ENCODE measurements at places on chromosomes 7 and 10.

- no peak for DNase-seq
Observed at GRCh38 chr10:98848361-98848760, 387.3 kb downstream of the HPSE2 start.

DNA sequence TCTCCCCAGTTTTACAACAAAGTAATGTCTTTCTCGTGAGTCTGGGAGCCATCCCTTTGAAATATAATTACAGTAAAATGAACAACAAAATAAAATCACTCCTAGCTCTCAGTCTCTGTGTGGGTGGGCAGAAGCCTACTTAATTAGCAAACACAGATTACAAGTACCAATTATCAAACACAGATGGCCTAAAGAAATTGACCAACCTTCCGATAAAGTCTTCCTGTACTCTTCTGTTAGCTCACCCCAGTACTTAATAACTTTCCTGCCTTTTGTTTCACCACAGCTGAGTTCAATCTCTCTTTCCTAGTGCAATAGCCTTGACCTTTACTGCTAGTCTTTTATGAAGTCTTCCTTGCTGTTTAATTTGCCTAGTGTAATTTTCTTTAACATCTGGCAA is 719.2 kb upstream of the MBL2 start:
- DNase-seq = no peak

DNA sequence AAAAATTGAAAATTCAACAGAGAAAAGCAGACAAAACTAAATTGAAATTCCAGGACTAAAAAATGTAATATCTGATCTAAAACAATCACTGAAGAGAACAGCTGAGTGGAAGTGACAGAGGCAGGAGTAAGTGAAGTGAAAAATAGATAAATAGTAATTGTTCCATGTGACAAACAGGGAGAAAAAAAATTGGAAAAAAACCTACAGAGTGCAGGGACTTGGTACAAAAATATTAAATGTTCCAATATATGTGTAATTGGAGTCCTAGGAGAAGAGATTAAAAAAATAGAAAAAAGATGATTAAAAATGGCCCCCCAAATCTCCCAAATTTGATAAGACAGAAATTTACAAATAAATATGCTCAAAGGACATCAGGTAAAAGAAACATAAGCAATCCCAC is 63.4 kb upstream of the NAMPT start:
- no peak for DNase-seq

GRCh38 chr10:21720090-21720489 is 186.1 kb downstream of the MLLT10 start:
- DNase-seq = no peak

- no peak for DNase-seq
Observed at GRCh38 chr10:108303149-108303548, 1138.6 kb upstream of the SORCS1 start.

DNA sequence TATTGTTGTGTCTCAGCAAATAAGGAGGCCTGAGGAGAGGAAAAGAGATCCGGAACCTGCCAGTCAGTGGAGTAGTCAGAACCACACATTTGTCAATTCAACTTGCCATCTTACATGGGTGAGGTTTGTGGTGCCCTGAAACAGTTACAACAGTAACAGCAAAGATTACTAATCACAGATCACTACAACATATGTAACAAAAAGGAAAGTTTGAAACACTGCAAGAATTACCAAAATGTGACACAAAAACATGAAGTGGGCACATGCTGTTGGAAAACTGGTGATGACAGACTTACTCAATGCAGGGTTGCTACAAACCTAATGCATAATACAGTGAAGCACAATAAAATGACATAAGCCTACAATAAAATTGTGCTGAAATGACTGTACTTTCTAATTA is 89.4 kb downstream of the LRRN3 start:
- DNase-seq = peak; percentile 4

- DNase-seq = no peak
Observed at GRCh38 chr10:59997827-59998525, 91.6 kb upstream of the CCDC6 start.

DNA sequence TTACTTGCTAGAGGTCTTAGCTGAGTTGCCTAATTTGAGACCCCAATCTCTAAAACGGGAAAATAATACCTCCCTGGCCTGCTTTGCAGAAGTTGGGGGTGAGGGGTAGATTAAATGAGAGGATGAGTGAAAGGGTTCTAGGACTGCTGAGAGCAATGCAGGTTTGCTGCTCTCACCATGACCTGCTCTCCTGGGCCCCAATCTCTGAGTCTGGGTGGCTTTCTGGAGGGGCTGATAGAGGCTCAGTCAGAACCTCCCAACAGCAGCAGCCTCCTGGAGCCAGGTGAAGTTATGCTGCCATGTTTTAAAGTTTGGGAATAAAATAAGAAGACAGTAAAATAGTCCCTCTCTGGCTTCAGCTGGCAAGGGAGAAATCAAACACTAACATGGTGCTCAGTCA is 7.3 kb downstream of the UROS start:
- DNase-seq = no peak

- DNase-seq = no peak
Observed at GRCh38 chr10:117647306-117647705, 104.8 kb downstream of the EMX2 start.

- DNase-seq = peak; percentile 93
Observed at GRCh38 chr7:140062528-140063299, at the start of gene PARP12. Gene PARP12 (minus strand): TSS chr7:140062951. CDS start chr7:140062847, 104 bp downstream.

DNA sequence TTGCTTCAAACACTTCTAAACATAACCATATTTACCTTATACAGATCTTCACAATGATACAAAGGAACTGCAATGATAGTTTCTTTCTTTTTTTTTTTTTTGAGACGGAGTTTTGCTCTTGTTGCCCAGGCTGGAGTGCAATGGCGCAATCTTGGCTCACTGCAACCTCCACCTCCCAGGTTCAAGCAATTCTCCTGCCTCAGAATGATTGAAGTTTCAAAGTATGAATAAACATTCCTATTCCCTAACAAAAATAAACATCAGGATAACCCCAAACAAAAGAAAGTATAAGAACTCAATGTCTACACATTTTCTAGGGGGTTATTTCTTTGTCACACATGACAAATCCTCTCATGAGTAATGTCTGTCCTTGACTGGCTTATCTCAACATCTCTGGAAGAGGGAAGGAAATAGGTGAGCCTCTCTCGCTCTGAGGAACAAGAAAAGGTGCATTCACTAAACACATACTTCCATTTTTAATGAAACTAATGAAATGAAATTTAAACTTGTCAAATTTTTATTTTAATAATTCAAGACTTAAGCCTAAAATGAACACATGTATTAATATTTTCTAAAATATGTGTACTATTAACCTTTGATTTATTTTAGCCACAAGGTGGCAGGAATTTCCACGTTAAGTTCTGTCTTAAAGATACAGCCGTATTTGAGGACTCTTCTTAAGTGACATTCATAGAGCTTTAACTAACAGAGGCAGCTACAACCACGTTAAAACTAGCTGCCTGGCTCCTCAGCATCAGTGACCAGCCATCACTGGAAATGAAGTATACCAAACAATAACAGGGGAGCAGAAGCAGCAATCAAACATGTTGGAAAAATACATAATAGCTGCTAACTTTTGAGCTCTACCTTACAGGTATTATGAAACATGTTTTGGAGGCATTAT is 58.3 kb downstream of the MALSU1 start:
- DNase-seq = peak; percentile 31

GRCh38 chr7:5477126-5477525 is 53.5 kb upstream of the TNRC18 start:
- DNase-seq = no peak

GRCh38 chr7:149846436-149847046 is 8.4 kb downstream of the ZNF862 start:
- no peak for DNase-seq

DNA sequence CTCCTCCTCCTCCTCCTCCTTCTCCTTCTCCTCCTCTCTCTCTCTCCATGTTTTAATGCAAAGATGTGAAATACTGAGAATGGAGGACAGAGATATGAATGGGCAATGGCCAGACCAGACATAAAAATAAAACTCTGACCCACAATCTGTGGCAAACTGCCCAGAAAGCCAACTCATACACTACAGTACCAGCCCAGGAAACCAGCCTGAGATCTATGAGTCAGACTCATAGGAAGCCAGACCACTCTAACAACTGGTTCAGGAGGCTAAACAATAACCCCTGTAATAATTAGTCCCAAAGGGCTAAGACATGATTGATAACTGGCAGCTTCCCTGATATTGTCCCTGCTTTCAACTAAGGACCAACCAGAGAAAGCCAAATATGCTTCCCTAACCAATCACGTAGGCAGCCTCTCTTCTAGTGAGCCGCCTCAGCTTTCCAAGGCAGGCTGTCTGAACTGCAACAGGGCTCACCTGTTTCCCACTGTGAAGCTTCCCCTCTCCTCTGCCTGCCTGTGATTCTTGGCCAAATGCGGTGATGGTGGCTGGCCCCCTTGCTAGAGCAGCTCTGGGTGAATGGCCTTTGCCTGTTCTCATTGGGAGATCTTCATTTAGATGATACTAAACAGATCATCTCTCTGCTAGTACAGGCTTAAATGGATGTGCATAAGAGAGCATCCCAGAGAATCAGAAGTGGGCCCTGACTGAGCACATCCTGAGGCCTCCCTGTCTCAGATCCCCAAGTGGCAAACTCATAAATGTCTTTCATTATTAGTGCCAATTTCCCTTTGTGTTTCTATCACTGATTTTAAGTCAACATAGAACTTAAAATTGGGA is 817.6 kb downstream of the TNS3 start:
- no peak for DNase-seq
